ENCODE measurements at places on chromosomes 3 and 15.

- DNase-seq: no peak
These were observed 98.9 kb downstream of the MAGI1 start for GRCh38 chr3:65939801-65940246.

DNA sequence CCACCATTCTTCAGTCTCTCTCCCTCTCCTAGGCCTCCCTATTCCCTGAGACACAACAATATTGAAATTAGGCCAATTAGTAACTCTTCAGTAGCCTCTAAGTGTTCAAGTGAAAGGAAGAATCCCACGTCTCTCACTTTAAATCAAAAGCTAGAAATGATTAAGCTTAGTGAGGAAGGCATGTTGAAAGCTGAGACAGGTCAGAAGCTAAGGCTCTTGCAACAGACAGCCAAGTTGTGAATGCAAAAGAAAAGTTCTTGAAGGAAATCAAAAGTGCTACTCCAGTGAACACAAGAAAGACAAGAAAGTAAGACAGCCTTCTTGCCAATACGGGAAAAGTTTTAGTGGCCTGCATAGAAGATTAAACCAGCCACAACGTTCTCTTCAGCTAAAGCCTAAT is 41.3 kb downstream of the PPM1L start:
- no peak for DNase-seq

GRCh38 chr3:87206070-87206469 is 21.0 kb upstream of the CHMP2B start:
- DNase-seq: no peak

DNA sequence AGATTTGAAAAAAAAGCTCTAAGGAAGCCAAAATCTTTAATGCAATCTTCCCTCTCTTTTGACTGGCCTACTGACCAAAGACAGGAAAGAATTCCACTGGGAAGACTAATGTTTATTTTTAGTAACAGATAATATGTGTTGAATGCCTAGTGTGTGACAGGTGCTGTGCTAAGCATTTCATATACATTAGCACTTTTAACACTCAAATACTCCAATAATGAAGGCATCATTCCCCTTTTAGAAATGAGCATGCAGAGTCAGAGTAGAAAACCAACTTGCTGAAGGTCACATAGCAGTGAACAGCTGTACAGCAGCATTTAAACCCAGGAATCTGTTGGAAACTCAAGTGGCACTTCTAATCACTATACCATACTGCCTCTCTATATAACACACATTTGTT is 170.6 kb downstream of the MINAR1 start:
- DNase-seq: no peak

- DNase-seq: no peak
These were observed 10.5 kb downstream of the MTMR14 start for GRCh38 chr3:9659849-9660248.

- DNase-seq: no peak
These were observed 54.5 kb downstream of the CPN2 start for GRCh38 chr3:194296454-194297263.

DNA sequence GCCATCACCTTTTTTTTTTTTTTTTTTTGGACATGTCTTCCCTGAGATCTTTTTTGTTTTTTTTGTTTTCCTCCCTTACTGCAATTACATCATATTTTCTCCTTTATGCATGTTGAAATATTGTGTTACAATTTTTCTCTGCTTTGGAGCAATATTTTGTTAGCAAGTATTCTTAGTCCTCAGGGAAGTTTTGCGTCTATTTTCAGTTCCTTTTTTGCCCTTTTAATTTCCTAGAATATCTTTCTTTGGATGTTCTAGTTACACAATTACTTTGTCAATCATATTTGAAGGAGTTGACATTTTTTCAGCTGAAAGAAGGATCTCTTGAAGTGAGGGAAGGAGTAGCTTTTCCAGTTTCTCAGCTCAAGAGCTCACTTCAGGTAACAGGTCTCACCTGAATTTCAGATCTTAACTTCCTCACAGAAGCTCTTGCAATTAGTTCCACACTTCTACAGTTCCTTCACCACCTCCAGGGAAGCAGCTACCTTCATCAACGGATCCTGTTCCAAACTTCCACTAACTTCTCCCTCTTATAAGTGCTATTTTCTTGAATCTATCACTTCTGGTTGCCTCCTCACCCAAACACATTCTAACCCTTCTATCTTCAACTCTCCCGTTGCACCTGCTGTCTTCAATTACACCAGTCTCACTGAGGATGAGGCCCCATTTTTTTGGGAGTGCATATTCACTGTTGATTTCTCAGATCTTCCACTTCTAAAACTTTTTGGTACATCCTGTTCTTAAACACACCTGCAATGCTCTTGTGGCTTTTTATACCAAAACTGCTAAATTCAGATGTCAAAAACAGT is 57.8 kb upstream of the CPOX start:
- no peak for DNase-seq

DNA sequence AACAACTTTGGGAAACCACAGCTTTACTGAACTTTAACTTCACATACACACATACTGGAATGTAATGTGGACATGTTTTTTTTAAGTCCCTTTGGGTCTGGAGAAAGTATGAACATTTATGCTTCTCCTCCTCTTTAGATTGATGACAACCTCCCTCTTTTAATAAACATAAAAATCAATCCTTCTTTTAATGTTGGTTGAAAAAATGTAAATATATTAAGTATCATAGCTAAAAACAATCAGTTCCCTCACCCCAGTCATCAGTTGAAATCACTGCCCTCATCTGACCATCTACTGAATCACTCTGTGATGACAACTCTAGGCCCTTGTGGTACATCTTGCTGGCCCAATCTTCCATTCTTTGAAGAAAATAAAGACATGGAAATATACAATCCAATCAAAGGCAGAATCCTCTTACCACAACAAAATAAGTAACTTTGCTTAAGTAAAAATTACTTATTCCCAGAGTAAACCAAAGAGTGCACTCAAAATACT is 6.4 kb downstream of the AAGAB start:
- no peak for DNase-seq

DNA sequence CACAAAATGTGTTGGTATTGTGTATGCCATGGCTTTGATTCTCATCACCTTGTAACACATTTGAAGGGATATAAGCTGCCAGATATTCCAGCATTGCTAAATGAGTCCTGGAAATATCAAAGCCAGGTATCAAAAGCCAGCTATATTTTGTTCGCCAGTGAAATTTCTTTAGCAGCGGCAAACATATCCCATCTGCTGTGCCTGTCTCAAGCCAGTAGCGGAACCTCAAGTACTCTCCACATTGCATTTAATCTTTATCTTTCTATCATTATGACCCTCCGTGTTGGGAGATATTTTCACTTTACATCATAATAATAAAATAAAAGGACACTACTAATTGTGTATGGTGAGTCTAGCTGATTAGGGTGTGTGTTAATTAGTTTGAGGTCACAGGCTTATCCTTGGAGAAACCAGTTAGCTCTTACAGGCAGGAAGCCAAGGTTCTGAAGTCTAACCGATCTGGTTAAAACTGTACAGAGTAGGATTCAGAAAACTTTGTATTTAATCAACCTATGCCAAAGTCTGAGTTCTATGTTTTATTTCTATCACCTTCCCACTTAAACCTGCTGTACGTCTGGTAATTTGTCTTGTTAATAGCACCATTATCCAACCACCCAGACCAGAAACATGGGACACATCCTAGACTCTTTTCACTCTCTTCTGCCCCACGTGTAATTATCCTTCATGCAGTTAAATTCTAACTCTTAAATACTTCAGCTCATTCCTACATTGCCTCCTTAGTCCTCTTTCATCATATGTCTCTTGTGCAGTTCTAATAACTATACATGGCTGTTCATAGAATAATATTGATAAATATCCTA is 14.5 kb downstream of the TIPARP start:
- no peak for DNase-seq

GRCh38 chr3:59273976-59274375 is 224.2 kb upstream of the CFAP20DC start:
- no peak for DNase-seq

DNA sequence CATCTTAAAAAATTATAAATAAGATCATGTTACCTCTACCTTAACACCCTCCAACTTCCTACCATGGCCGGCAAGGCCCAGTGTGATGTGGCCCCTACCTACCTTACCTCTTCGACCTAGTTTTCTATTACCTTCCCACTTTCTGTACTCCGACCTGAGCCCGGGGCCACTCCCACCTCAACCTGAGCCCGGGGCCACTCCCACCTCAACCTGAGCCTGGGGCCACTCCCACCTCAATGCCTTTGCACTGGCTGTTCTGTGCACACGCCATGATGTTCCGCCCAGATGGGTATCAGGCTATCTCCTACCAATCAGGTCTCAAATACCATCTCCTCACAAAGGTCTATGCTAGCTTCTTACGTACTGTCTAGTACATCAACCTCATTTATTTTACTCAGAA is 66.8 kb upstream of the XXYLT1 start:
- no peak for DNase-seq

DNA sequence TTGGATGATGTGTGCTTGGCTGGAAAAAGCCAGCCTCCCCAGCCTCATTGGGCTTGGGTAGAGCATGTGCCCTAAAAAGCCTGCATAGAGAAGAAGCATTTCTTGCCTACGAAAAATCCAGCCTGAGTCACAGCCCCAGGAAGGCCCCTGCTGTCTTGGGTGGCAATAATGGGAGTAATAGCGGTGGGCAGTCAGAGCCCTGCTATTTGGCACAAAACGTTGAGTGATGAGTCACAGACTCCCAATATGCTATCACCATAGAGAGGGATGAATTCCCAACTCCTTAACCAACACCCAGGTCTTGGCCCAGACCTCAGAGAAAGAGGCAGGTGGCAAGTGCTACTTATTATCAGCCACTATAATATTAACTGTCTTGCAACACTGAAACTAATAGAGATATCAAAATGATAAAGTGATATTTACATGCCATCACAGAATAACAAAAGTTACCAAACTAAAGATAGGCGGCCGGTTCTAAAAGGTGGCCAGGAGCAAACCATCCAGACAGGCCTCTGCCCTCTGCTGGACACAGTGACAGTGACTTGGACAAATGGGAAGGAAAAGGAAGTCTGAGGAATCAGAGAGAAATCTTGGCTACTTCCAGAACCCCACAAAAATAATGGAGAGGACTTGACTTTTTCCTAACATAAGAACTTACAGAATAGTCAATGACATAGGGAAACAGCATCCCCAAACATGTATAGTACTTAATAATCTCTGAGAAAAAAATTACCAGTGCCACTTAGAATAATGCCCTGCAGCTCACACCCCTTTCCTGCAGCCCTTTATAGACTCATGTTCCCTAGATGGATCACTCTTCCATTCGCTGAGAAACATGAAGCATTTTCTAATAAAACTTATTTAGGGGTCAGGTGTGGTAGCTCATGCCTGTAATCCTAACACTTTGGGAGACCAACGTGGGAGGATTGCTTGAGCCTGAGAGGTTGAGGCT is 51.9 kb upstream of the MUC13 start:
- DNase-seq: no peak

DNA sequence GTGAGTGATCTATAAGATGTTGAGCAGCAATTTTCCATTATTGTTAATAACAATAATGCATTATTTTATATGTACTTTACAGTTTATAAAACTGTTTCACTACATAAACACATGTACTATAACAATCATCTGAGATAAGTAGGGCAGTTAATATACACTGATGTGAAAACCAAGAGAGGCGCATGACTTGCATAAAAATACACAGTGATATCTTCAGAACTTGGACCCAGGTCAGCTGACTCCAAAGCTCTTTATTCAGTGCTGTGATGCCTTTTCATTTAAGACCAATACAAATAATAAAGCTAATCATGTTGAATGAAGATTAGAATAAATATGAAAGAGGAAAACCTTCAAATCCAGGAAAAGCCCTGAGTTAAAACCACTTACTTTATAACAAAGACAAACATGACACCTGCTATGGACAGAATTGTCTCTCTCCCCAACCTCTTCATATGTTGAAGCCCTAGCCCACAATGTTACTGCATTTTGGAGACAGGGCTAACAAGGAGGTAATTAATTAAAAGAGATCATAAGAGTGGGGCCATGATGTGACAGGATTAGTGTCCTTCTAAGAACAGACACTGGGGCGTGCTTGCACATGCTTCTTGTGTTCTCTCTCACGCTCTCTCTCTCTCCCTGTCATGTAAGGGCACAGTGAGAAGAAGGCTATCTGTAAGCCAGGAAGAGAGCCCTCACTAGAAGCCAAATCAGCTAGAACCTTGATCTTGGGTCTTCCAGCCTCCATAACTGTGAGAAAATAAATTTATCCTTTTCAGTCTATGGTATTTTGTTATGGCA is 55.8 kb upstream of the TSPAN3 start:
- no peak for DNase-seq

DNA sequence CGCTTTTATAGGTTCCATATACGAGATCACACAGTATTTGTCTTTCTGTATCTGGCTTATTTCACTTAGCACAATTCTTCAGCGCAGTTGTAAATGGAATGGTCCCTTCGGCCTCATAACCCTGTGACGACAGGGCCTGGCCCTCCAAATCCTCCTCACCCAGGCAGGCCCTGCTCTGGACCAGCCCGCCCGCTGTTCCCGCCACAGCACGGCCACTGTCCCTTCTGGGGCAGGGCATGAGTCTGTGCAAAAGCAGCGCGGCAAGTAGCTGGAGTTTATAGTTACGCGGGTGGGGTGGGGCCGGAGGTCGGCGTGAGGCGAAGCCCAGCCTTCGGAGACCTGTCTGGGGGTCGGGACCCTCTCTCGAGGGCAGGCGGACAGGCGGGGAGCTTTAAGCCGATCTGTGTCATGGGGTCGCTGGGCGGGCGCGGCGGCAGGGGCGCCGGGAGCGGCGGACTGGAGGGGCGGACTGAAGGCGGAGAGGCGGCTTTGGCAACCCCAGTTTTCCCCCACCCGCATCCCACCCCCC is 543 bp downstream of the ARPIN start:
- DNase-seq: no peak

DNA sequence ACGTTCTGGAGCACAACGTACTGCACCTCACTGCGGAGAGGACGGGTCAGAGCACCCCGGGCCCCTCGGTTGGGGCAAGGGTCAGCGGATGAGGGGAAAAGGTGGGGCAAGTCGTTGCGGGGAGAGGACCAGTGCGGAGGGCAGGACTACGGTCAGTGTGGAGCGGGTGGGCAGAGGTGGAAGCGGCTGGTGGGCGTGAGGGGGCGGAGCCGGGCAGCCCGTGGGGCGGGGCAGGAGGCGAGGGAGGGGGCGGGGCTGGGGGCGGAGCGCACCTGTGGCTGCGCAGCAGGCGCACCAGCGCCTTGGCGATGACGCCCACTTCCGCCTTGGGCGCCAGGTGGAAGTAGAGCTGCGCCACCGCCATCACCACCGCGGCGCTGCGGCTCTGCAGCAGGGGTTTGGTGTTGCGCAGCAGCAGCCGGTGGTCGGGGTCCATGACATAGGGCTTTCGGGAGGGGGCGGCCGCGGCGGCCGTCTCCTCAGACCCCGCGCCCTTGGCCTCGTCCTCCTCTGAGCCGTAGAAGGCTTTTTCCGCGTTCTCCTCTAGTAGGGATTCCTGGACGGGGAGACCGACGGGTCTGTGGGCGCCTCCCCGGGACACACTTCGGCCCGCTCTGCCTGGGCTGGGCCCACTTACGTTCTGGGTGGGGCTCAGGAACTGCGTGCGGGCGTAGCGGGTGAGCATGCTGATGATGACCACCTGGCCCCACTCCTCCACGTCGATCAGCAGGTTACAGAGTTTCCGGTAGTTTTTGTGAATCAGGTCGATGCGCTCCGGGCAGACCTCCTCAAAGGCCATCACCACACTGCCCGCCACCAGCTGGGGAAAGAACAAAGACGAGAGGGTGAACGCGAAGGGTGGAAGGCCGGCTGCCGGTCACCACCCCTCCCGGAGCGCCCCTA is 29.2 kb downstream of the AP3B2 start:
- DNase-seq: no peak

GRCh38 chr3:33791477-33792166 is 6.8 kb upstream of the PDCD6IP start:
- no peak for DNase-seq

GRCh38 chr15:35308802-35309201 is 223.7 kb upstream of the NANOGP8 start:
- DNase-seq: no peak
